Natural killer cell treated with Interleukin-12 subunit alpha and Interleukin-12 subunit beta and Interleukin-15 and Interleukin-18, amount 100 ng/mL, for 72 hours (primary cell): ENCODE measurements at places on chromosomes 16 and 17. TPM values are rescaled to one million over a fixed set of nuclear protein-coding genes. Genes with fewer than 3 reads are reported as not detected.

GRCh38 chr16:85574672-85575475 lies 38.2 kb upstream of the GSE1 start:
- no peak for DNase-seq

DNA sequence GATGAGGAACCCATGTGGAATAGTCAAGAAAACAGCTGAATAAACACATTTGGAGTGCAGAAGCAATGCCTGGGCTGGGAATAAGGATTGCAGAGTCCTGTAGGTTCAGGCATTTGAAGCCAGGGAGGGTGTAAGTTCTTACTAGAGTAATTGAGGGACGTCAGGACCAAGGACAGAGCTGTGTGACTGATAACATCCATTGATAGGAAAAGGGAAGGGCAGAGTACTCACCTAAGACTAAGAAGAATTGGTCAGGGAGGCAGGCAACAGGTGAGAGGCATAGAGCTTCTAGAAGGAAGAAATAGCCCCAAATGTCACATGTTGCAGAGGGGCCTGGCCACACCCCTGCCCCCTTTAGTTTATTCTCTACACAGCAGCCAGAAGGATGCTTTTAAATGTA lies 79.8 kb upstream of the TMEM132E start:
- DNase-seq, result no peak

SLFN14 gene
- total RNA-seq, result not detected

- DNase-seq, result no peak
Observed at GRCh38 chr17:60539807-60540206, 13.8 kb upstream of the APPBP2 start.

ZNF597 gene
- total RNA-seq, result 2.7 TPM

DNA sequence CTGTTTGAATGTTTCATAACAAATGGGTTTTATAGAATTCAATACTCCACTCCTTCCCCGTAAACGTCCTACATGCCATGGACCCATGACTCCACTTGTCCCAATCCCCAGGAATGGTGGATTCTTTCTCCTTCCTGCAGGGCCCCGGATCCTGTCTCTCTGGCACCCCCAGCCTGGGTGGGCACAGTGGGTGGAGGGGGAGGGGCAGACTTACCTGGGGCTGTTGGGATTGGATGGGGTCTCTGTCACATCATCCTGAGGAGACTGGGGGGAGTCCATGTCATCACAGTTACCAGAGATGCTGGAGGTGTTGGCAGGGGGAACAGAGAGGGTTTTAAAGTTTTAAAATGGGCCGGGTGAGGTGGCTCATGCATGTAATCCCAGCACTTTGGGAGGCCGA lies 13.2 kb downstream of the TRPV3 start:
- DNase-seq, result no peak

CTRL gene
- total RNA-seq, result 15.6 TPM

- no peak for DNase-seq
Observed at GRCh38 chr17:13283606-13284005, 265.8 kb upstream of the ELAC2 start.

DNA sequence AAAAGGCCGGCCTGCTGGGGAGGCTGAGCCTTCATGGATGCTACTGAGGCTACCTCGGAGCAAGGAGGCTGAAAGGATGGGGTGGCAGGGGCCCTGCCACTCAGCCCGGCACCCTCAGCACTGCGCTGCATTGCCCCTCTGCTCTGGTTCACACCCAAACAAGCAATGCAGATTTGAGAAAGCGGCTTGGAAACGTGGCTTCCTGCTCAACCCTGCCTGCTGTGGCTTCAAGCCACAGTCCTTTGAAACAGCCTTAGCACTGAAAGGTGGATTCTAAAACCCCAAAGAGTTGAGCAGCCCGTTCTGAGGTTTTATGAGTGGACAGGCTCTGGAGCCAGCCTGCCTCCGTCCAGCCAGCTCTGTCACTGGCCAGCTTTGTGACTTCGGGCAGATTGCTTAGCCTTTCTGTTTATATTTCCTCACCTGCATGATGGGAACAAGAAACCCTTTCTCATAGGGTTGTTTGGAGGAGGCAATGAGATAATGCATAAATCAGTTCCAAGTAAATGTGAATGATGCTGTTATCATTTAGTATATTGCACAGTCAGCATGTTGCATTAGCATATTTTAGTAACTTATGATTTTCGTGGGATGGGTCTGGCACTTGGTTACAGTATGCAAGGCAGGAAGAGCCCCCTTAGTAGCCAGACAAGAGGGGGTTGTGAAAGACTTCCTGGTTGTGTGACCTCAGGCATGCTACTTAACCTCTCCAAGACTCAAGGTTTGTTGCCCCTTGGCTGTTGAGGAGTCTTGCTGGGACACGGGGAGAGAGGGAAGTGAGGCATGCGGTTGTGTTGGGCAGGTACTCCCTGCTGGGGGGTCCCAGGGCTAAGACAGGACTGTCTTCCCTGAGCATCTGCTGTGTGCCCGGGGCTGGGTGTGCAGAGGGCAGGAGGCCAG lies 23.6 kb downstream of the CRISPLD2 start:
- no peak for DNase-seq

DNA sequence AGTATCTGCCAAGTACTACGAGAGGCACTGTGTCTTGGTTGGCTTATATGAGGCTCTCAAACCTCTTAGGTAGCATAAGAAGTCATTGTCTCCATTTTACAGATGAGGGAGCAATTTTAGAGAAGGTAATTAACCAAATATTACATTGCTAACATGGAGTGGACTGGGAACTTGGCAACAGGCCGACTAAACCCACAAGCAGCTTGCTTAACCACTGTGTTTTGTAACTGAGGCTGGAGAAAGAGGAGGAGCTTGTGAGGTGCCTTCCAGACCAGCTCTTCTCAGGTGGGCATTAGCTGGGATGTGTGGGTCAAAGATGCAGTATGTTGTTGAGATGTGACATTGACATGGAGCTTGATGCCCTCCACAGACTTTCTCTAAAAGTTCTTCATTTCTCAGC lies 835.6 kb upstream of the RBFOX1 start:
- no peak for DNase-seq
